ENCODE measurements at places on chromosomes 5 and 9.

- DNase-seq = no peak
These were observed 410.2 kb upstream of the IRX2 start for GRCh38 chr5:3161672-3162071.

DNA sequence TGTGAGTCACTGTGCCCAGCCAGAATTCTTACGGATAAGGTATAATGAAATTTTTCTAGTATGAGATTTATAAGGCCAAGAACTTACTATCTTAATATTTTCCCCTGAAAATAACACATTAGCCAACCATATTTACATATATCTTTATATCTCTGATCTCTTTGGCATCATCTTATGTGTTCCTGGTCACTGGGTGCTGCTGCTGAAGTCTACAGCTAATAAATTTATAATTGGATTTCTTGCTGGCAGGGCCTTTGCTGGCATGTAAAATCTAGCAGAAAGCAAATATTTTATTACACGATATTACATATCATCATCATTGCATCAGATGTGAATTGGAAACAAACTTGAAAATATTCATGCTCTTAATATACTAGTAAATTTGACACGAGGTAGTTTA is 590.7 kb downstream of the ANXA1 start:
- no peak for DNase-seq

DNA sequence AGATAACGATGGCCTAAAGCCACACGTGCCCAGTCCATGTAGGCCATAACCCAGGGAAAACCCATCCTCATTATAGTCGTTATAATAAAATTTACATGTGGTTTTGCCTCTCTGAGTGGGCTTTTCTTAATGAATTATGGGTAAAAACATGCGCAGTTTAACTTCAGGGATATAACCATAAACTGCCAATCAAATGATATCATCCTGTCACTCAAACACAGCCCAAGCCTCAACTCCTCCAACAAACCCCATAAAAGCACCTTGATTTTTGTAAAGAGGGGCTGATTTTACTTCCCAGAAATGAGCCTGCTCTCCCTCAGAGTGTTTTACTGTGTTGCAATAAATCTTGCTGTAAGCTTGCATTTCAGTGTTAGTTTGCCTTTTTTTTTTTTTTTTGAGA is 15.8 kb upstream of the SETX start:
- DNase-seq = no peak

DNA sequence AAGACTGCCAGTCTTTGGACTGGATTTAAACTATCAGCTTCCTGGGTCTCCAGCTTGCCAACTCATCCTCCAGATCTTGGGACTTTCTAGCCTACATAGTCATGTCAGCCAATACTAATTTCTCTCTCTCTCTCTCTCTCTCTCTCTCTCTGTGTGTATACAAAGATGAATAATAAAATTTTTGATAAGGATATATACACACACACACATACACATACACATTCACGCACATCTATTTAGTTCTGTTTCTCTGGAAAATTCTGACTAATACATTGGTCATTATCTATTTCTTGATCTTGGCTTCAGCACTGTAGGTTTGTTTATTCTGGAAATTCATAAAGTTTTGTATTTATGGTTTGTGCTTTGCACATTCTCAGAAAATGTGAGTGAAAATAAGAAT is 1606.2 kb upstream of the NUDT12 start:
- DNase-seq = peak; percentile 11

- DNase-seq = no peak
These were observed 13.4 kb upstream of the AIF1L start for GRCh38 chr9:131082774-131083512.

DNA sequence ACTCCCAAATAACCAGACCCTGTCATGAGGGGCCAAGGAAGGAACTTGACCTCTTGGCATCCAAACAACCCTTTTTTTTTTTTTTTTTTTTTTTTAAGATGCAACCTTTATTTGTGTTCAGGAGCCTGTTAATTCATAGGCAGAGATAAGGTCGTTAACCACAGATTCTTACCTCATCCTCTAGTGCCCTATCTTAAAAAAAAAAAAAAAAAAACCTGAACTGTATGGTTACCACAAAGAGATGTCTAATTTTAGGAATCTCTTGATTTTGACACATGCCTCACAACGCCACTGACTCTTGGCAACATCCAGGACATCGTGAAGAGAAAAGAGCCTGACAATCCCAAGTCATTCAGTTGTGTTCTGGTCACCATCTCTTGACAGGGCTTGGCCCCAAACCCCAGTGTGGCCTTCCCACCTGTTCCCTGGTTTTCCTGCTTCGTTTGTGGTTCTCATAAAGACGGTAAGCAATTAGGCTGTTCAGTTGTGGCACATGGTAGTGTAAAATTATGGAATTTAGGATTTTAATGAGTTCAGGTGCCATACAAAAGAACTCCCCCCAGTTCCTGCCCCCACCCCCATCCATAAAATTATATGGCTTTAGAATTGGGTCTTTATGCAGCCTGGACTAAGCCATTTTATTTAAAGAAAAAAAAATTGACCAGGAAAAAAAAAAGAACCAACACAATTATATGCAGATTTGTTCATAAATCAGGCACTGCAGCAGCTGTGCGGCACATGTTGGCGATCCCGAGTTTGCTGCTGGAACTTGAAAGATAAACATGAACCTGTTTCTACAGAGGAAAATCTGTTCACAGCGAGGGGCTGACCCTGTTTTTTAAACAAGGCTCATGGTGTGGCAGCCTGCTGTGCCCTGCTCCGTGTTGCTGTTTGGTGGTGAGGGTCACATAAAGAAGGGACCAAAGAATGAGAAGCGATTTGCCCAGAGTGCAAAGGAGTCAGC is 267.8 kb upstream of the CLINT1 start:
- DNase-seq = no peak

- no peak for DNase-seq
These were observed 548.2 kb upstream of the CLINT1 start for GRCh38 chr5:158406884-158407823.

Data from brain microvascular endothelial cell (primary cell).